ENCODE measurements at places on chromosomes 16 and 17.

DNA sequence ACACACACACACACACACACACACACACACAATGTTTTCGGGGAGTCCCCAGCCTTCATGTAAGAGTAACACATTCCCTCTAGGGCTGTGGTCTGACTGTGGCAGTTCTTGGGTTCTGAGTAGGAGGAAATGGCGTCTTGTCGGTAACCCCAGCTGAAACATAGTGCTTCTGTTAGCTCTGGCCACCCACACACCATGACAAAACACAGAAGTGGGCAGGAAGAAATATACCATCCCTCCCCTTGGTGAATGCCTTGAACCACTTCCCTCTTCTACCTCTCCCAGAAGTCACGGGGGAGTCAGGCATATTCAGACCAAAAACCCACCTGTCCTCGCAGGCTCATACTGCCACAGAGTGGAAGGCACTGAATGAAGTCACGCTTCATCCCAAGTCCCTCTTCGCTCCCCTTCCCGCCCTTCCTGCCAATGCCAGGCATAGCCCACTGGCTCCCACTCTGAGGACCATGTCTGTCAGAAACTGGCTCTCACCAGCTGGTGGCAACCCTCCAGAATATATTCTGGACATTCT, 11.5 kb downstream of the SLC35B1 start:
- no peaks in the 10 kb centered on the region for H3K27me3 ChIP-seq
- no peaks in the 10 kb centered on the region for H3K4me1 ChIP-seq
- H3K4me3 ChIP-seq, result no peak overlapping the region
- H3K36me3 ChIP-seq, result no peaks in the 10 kb centered on the region
- DNase-seq, result no peak

DNA sequence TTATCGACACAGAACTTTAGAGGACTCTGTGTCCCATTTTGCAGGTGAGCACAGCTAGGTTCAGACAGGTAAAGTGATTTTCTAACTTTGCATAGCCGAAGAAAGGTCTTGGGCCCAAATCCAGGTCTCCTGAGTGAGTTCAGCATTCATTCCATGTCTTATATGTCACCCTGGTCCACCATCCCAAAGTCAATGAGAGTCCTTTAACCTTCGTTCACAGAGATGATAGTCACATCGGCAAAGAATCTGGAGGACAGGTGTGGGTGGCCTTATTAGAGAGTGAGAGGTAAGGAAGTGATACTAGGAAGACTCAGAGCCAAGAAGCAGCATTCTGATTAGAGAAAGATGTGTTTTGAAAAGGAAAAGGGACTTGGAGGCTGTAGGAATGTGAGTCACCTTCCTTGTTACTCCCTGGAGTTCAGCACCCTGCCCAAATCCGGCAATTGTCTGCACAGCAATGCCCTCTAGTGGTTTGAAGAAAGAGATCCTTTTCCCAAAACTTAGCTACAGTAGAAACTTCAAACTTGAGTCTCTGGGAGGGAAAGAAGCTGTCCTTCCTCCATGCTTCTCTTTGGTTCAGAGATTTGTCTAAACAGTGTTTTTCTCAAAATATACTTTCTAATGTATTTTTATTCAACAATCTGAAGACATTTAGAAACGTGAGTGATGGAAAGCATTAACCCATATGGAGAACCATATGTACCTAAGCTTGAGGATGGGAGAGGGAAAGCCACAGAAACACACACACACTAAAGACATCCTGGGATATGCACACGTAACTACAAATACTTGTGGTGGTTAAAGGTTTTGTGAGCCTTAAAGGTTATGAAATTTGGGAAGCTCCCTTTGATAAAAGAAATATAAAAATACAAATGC, 96.4 kb upstream of the SHISA6 start:
- H3K36me3 ChIP-seq, result no peaks in the 10 kb centered on the region
- H3K4me1 ChIP-seq, result no peaks in the 10 kb centered on the region
- no peak overlapping the region for H3K4me3 ChIP-seq
- H3K27me3 ChIP-seq, result no peaks in the 10 kb centered on the region
- DNase-seq, result peak; percentile 25

DNA sequence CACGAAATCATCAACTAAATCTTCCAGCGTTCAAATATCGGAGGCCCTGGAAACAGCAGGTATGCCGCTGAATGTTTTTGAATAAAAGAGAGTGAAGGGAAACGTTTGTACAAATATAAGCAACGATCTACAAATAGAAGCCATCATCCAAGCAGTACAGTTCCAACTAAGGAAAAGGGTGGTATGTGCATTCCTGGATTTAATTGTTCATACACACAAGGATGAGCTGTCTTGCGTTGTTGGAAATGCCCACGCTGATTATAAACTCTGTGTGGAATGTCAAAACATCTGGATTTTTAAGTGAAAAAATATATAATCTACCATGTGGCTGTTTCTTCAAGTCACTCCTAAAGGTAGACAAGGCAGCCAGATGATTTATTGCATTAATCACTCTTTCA, 191.8 kb upstream of the HSBP1 start:
- no peaks in the 10 kb centered on the region for H3K4me1 ChIP-seq
- no peak overlapping the region for H3K27ac ChIP-seq
- no peak for DNase-seq
- no peak overlapping the region for H3K4me3 ChIP-seq

DNA sequence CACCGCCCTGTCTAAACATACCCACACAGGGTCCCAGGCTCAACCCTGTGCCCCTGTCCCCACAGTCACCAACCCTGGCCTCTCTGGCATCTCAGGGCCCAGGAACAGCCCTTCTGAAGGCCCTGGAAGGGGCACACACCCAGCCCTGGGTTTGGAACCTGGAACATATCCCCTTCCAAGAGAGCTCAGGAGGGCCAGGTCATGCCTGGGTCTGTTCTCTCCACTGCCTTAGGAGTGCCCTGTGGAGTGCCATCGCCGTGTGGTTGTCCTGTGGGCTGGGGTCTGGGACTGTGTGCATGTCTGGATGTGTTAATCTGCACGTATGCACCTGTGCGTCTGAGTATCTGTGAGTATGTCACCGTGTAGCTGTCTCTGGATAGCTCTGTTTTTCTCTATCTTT, 45.2 kb upstream of the ACSM2B start:
- no peaks in the 10 kb centered on the region for H3K27me3 ChIP-seq
- no peaks in the 10 kb centered on the region for H3K36me3 ChIP-seq
- no peak for DNase-seq
- no peaks in the 10 kb centered on the region for H3K4me1 ChIP-seq

DNA sequence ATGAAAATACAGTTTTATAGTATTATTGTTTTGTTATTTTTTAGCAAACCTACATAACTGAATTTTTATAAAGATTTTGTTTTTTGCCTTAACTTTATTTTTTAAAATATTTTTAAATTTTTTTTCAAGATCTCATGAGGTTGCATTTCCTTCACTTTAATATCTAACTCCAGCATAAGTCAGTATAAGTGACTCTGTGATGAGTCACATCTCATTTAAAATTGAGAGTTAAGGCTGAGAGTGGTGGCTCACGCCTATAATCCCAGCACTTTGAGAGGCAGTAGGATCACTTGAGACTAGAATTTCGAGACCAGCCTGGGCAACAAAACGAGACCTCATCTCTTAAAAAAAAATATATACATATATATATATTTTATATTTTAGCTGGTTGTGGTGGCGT, 44.0 kb downstream of the NLK start:
- H3K4me3 ChIP-seq, result no peak overlapping the region
- DNase-seq, result no peak
- H3K27ac ChIP-seq, result no peak overlapping the region
- H3K4me1 ChIP-seq, result no peaks in the 10 kb centered on the region

DNA sequence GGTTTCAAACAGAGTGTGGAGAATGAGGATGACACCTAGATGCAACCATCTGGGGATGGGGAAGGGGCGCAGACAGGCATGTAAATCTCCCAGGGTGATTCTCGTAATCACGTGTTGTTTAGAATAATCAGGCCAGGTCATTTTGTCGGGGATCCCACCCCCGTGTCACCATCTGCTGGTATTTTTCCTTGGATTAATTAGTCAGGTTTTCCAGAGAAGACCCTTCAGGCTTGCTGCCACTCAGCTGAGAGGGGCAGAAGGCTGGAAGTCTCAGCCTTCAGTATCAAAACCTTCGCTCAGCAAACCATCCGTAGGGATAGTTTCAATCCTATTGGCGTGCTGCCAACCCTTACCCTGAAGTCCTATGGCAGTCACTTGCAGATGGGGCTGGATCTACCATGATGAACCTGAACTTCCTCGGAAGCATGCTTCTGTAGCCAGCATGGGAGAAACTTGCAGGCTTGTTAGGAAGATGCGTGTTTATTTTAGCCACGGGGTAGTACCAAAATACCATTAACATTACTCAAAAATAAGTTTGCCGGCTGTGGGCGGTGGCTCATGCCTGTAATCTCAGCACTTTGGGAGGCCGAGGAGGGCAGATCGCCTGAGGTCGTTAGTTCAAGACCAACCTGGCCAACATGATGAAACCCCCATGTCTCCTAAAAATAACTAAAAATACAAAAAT, 7.5 kb upstream of the ADCY9 start:
- no peak for DNase-seq
- H3K4me1 ChIP-seq, result no peaks in the 10 kb centered on the region
- no peaks in the 10 kb centered on the region for H3K36me3 ChIP-seq
- H3K27me3 ChIP-seq, result no peaks in the 10 kb centered on the region
- H3K27ac ChIP-seq, result no peak overlapping the region
- no peak overlapping the region for H3K4me3 ChIP-seq

GRCh38 chr17:27530764-27531391, 74.6 kb downstream of the KSR1 start:
- H3K4me1 ChIP-seq, result peaks cover 6% of the 10 kb centered on the region
- no peak overlapping the region for H3K27ac ChIP-seq
- no peaks in the 10 kb centered on the region for H3K27me3 ChIP-seq
- no peak for DNase-seq

GRCh38 chr16:11145173-11145818, 110.7 kb downstream of the SOCS1 start:
- DNase-seq, result no peak
- H3K27me3 ChIP-seq, result no peaks in the 10 kb centered on the region

DNA sequence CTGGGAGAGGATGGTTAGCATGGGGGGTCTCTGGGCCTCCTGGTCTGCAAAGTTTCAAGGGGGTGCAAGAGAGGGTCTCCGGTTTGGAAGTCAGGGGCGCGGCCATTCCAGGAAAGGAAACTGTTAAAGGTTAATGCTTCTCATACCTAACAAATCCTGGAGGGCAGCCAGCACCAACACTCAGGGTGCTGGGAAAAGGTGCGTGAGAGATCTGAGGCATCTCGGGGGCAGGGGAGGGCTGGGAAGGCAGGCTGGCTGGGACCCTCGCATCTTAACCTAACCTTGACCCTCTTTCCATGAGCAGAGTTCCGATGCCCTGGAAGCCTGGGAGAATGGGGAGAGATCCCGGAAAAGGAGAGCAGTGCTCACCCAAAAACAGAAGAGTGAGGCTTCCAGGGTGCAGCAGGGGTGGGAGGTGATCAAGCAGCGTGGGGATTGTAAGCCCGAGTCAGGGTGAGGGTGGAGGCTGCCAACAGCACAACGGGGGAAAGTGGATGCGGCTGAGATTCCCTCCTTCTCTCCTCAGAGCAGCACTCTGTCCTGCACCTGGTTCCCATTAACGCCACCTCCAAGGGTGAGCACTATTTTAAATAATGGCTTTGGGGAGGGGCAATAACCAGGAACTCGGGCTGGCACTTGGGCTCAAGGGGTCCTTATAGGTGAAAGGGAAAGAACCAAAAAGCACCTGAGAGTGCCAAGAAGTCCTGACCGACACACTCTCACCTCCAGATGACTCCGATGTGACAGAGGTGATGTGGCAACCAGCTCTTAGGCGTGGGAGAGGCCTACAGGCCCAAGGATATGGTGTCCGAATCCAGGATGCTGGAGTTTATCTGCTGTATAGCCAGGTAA, 996 bp downstream of the TNFSF13 start:
- no peak overlapping the region for H3K4me3 ChIP-seq
- H3K36me3 ChIP-seq, result no peaks in the 10 kb centered on the region
- DNase-seq, result no peak
- no peaks in the 10 kb centered on the region for H3K27me3 ChIP-seq
- peak overlapping the region; percentile 86 for H3K27ac ChIP-seq
- H3K4me1 ChIP-seq, result peaks cover 53% of the 10 kb centered on the region

GRCh38 chr16:20995711-20996110, 95.1 kb downstream of the LYRM1 start:
- no peak overlapping the region for H3K4me3 ChIP-seq
- H3K36me3 ChIP-seq, result no peaks in the 10 kb centered on the region
- H3K27me3 ChIP-seq, result no peaks in the 10 kb centered on the region
- H3K4me1 ChIP-seq, result no peaks in the 10 kb centered on the region

GRCh38 chr17:40459636-40460603, 16.7 kb downstream of the IGFBP4 start:
- no peak overlapping the region for H3K4me3 ChIP-seq
- H3K27me3 ChIP-seq, result no peaks in the 10 kb centered on the region
- no peaks in the 10 kb centered on the region for H3K36me3 ChIP-seq
- DNase-seq, result no peak

- H3K4me1 ChIP-seq, result peaks cover 41% of the 10 kb centered on the region
- no peaks in the 10 kb centered on the region for H3K36me3 ChIP-seq
- peak overlapping the region; percentile 85 for H3K27ac ChIP-seq
Observed at GRCh38 chr17:81926451-81927151, 934 bp downstream of the MAFG start.

- H3K36me3 ChIP-seq, result no peaks in the 10 kb centered on the region
- no peak for DNase-seq
- no peaks in the 10 kb centered on the region for H3K27me3 ChIP-seq
- H3K4me3 ChIP-seq, result no peak overlapping the region
- H3K4me1 ChIP-seq, result no peaks in the 10 kb centered on the region
Observed at GRCh38 chr17:61133853-61134252, 265.8 kb upstream of the TBX2 start.

- H3K27ac ChIP-seq, result no peak overlapping the region
- no peaks in the 10 kb centered on the region for H3K4me1 ChIP-seq
- no peak for DNase-seq
Observed at GRCh38 chr17:2453325-2453724, 52.5 kb upstream of the MNT start.

- H3K4me1 ChIP-seq, result peaks cover 13% of the 10 kb centered on the region
- H3K4me3 ChIP-seq, result no peak overlapping the region
- H3K36me3 ChIP-seq, result no peaks in the 10 kb centered on the region
- no peak overlapping the region for H3K27ac ChIP-seq
- no peaks in the 10 kb centered on the region for H3K27me3 ChIP-seq
Observed at GRCh38 chr17:57915985-57916757, 39.0 kb downstream of the CUEDC1 start.

- no peaks in the 10 kb centered on the region for H3K4me1 ChIP-seq
- H3K4me3 ChIP-seq, result no peak overlapping the region
- DNase-seq, result no peak
- H3K36me3 ChIP-seq, result no peaks in the 10 kb centered on the region
- no peaks in the 10 kb centered on the region for H3K27me3 ChIP-seq
- no peak overlapping the region for H3K27ac ChIP-seq
Observed at GRCh38 chr16:27800817-27801216, 250.9 kb downstream of the KATNIP start.

All from testis (tissue), 5 donors.